ENCODE measurements at places on chromosomes 7 and 10.

GRCh38 chr7:124649397-124650014, 116.1 kb downstream of the GPR37 start:
- DNase-seq, result no peak

- DNase-seq, result peak; percentile 8
Measured at GRCh38 chr10:77827366-77827765, 99.2 kb downstream of the DLG5 start.

DNA sequence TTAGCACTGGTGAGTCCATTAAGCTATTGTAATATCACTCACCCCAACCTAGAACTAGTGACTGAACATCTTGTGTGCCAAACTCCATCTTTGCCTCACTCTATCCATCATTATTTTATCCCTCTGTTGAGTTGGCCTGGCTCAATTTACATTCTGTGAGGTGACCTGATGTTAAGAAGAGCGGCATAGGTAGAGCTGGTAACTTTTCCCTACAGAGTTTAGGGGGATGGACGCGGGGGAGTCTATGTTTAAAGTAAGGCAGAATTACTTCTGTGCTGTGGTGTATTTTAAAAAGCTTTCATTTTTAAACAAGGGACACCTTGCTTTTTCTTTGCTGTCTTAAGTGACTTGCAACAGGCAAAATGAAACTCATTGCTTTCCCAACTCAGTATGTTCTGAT, 186.3 kb downstream of the CREB5 start:
- DNase-seq, result no peak

DNA sequence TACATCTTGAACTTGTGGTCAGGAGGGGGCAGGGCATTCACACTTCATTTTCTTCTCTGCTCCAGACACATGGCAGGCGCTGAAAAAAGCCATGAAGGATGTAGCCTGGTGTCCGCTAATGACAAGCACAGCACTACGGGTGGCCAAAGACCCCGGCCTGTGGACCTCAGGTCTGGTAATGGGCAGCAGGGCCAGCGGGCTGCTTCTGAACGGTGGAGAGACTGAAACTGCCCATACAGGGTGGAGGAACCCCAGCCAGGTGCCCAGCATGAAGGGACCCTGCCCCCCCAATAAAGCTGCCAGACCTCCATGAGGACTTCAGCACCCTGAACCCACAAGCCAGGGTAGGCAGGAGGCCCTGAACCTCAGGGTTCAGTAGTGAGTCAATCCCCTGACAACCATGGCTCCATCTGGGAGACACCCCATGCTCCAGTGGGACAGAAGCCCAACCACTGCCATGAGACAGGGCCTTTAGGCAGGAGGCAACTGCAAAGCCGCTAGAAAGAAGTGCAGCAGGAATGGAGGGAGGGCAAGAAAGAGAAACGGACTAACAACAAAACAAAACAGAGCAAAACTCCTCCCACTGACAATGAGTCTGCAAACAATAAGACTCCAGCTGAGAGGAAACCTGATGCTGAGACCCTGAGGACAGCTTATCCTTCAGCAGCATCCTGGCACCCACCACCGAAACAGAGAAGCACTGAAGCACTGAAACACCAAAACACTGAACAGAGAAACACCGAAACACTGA, 140.2 kb upstream of the PPP2R2D start:
- peak; percentile 6 for DNase-seq

DNA sequence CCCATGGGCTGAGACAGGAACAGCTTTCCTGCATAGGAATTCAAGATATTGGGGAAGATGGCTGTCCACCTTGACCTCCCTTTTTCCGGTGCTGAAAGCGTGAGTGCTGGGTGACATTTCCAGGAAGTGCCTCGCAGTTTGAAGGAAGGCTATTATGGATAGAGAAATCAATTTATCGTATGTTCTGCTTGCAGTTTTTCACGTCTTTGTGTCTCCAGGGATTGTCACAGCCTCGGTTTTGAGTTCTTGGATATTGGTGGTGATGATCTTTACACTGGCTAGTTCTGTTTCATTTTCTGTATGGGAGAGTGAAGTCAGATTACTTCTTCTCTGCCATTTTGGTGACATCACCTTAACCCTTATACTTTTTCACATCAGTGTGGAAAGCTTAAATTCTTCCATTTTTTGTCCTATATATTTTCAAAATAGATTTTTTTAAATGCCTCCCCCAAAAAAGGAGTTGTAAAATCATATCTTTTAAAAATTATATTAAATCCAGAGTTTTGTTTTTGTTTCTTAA, 102.5 kb upstream of the APBB1IP start:
- no peak for DNase-seq

- no peak for DNase-seq
Measured at GRCh38 chr10:13987446-13987845, 343.3 kb downstream of the FRMD4A start.

GRCh38 chr7:95454438-95455045, 19.7 kb upstream of the PON2 start:
- no peak for DNase-seq

DNA sequence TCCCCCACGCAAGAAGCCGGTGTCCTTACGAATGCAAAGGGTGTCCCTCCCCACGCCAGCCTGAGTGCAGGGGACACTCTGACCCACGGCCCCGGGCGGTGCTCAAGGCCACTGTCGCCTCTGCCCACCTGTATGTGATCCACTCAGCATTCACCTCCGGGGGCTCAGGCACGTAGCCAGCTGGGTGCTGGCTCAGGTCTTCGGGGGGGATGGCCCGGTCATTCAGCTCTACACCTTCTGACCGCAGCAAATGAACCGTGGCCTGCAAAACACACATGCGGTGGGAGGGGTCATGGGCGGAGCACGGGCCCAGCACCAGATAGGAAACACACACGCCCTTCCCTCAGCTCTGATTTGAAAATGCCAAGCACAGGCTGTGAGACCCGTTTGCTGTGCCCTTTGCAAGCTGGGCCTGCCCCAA, 25.9 kb downstream of the CFAP46 start:
- DNase-seq, result no peak

Data from hematopoietic multipotent progenitor cell treated with erythropoietin and hydrocortisone succinate and interleukin-3 and kit ligand, for 4 days (in vitro differentiated cells).